Stomach (tissue), 19 donors: ENCODE measurements at places on chromosomes 7 and 10. TPM values are rescaled to one million over a fixed set of nuclear protein-coding genes. Genes with fewer than 3 reads are reported as not detected.

SFMBT2 gene
- total RNA-seq, result 13.4 TPM

CCDC71L gene
- total RNA-seq, result 7.6 TPM

EGFR gene
- total RNA-seq, result 31.7 TPM

MMRN2 gene
- 40.0 TPM for total RNA-seq

MALRD1 gene
- total RNA-seq, result 7.1 TPM

SP8 gene
- total RNA-seq, result not detected

EFCAB10 gene
- not detected for total RNA-seq

OR6V1 gene
- total RNA-seq, result not detected

NEUROG3 gene
- not detected for total RNA-seq
